ENCODE measurements at places on chromosomes 1 and 21. TPM values are rescaled to one million over a fixed set of nuclear protein-coding genes. Genes with fewer than 3 reads are reported as not detected.

The TESK2 gene
- total RNA-seq, result 5.0 TPM

The FCRL2 gene
- not detected for total RNA-seq

The CHI3L2 gene
- total RNA-seq, result not detected

DNA sequence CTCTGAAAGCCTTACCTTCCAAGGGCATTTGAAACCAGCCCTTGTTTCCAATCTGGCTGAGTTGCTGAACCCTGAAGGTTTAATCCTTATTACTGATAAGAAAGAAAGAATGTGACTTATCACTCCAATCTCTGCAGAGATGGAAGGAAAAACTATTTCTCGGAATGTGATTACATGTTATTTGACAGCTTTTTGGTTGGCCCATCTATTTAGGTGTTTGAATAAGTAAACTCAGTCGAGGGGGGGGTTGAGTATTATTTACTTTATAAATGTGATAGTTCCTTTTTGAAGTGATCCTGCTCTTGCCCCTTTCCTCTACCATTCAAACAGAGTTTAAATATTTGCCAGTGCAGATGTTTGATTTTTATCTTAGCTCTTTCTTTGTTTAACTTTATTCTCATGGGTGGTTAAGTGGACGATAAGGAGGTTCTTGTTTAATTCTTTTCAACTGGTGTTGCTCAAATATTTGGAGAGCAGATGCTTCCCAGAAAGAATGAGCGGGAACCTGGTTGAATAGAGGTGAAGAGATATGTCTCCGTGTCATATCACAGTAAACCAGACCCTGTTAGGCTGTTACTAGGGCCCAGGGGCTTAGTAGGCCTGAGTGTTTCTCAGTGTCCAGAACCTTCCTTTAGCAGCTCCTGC, 126.1 kb downstream of the CACHD1 start:
- H3K27ac ChIP-seq, result no peak overlapping the region
- DNase-seq, result no peak

- no peak for DNase-seq
- H3K4me3 ChIP-seq, result no peak overlapping the region
- peaks cover 4% of the 10 kb centered on the region for H3K4me1 ChIP-seq
- no peaks in the 10 kb centered on the region for H3K27me3 ChIP-seq
Observed at GRCh38 chr1:228012555-228012954, 5.8 kb downstream of the WNT3A start.

GRCh38 chr1:244165021-244165420, 113.9 kb downstream of the ZBTB18 start:
- no peak overlapping the region for H3K27ac ChIP-seq
- H3K27me3 ChIP-seq, result no peaks in the 10 kb centered on the region
- no peak for DNase-seq
- peaks cover 13% of the 10 kb centered on the region for H3K4me1 ChIP-seq
- H3K4me3 ChIP-seq, result no peak overlapping the region
- no peaks in the 10 kb centered on the region for H3K36me3 ChIP-seq

DNA sequence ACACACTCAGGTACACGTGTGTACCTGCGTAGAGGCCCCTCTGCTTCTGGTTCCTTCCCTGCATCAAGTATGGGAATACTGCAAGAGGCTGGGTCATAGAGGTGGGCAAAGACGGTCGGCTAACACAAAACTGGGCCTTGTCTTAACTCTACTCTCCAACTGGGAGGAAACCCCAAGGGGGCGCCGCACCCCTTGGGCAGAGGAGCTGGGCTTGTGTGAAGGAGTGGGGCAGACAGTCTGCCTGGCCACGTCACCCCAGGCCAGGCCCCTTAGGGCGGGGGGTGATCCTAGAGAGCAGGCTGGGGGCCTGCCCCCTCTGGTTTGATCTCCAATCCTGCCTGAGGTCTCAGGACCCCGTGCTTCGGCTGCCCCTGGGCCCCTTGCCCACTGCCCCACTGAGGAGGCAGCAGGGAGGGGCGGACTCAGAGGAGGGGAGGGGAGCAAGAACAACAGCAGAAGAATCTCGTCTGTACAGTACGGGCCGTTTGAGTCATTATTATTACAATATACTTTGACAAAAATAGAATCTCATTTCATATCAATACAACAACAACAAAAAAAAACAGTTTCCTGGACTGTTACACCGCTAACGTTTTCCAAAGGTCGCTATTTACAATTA, 34.7 kb downstream of the MEF2D start:
- H3K4me3 ChIP-seq, result no peak overlapping the region
- H3K4me1 ChIP-seq, result peaks cover 9% of the 10 kb centered on the region
- DNase-seq, result no peak
- no peaks in the 10 kb centered on the region for H3K27me3 ChIP-seq
- H3K36me3 ChIP-seq, result peaks cover 4% of the 10 kb centered on the region

GRCh38 chr1:174800216-174800851, 199.4 kb upstream of the CACYBP start:
- H3K4me1 ChIP-seq, result no peaks in the 10 kb centered on the region
- no peak for DNase-seq
- no peaks in the 10 kb centered on the region for H3K27me3 ChIP-seq
- no peak overlapping the region for H3K4me3 ChIP-seq

DNA sequence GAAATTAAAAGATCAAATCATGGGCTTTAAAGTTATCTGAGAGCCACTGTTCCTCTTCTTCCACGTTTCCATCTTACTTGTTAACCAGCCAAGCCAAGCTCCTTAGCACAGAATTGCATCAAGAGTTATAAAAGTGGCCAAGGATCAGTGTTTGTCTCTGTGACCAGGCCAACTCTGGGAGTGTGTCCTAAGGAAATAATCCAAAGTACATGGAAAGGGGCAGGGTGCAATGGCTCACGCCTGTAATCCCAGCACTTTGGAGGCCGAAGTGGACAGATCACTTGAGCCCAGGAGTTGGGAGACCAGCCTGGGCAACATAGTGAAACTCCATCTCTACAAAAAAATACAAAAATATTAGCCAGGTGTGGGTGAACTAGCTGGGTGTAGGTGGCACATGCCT, 10.0 kb upstream of the MPZL1 start:
- no peak for DNase-seq
- peaks cover 4% of the 10 kb centered on the region for H3K4me1 ChIP-seq
- H3K27me3 ChIP-seq, result no peaks in the 10 kb centered on the region
- H3K27ac ChIP-seq, result no peak overlapping the region
- H3K4me3 ChIP-seq, result no peak overlapping the region

DNA sequence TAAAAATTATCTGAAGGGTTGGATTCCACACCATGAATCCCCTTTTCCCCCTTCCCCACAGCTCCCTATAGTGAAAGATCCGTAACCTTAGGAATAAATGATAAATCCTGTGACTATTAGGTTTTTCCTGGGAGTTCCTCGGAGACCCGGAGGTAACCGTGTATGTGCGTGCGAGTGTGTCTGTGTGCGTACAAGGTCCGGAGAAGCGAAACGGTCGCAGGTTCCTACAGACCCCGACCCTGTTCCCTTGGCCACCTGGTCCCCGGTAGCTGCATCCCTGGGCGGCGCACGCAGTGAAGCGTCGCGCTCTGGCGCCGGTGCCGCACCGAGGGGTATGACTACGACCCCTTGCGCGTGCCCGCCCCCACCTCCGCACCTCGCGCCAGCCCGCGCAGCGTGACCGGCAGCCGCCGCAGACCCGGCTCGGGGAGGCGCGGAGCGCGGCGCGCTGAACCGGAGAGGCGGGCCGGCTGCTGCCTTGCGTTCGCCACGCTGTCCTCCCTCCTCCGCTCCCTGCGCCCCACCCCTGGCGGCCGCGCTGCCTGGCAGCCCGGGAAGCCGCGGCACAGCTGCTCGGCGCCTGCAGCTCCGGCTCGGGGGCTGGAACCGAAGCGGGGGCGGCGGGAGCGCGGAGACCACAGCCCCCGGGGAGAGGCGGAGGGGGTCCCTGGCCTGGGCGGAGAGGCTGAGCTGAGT, at the start of gene AK5:
Gene AK5, plus strand, starts transcription at position 529 of the 696 bp plus-strand sequence. CDS start 295 bp downstream, outside the sequence.
- no peaks in the 10 kb centered on the region for H3K4me1 ChIP-seq
- no peak within 1 kb of the TSS for H3K27ac ChIP-seq

DNA sequence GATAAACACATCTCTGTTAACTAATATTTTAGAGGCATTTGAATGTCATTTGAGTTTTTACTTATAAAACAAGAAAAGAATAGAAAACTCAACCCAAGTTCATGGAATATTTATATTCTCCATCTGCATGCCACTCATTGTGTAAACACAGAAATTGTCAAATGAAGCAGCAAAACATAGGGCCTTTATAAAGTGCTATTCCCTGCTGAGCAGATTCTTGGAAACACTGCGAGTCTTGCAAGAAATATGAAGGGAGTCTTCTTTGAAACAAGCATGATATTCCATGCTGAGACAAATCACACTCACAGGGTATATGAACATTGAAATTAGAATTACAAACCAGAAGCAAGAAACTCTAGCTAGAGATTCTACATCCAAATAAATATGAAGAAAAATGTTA, 655.8 kb downstream of the BRINP3 start:
- no peak overlapping the region for H3K4me3 ChIP-seq
- no peaks in the 10 kb centered on the region for H3K36me3 ChIP-seq
- no peak overlapping the region for H3K27ac ChIP-seq
- DNase-seq, result no peak
- H3K27me3 ChIP-seq, result no peaks in the 10 kb centered on the region
- no peaks in the 10 kb centered on the region for H3K4me1 ChIP-seq

Measured in HCT116 (cell line).